ENCODE measurements at places on chromosomes 5 and 9.

DNA sequence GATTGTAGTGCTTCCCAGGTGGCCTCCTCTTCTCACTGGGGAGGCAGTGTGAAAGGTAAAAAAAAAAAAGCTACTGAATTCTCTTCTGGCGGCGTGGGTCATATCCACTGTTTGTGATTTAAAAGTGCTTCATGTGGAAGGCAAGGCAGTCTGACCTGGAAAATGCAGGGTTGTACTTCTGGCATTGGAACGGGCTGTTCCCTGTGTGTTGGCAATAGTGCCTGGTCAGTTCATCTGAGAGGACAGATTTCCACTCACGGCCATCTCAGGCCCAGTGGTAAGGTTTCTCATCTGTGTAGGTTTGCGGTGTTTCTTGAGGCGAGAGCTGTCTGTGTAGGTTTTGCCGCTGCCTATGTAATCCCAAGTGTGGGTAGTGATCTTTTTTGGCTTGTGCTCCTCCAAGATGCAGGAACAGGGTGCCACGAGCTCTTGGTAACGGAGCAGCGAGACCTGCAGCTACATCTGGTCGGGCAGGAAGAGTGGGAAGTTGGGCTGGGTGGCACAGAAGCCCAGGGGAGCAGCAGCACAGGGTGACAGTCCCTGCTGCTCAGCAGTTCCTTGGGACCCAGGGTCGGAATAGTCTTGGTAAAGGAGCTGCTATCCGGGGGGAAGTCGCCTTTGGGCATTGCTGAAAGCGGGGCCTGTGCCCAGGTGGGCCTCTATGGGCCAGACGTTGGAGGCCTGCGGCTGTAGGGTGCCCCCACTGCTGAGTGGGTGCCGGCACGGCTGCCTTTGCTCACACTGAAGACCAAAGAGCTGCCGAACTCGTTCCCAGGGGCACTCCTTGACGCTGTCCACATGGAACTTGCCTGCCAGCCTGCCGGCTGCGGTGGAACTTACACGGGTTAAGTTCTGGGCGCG is 11.2 kb downstream of the RCL1 start:
- DNase-seq: no peak

GRCh38 chr9:135864447-135865049 is 42.8 kb downstream of the CAMSAP1 start:
- DNase-seq: no peak

DNA sequence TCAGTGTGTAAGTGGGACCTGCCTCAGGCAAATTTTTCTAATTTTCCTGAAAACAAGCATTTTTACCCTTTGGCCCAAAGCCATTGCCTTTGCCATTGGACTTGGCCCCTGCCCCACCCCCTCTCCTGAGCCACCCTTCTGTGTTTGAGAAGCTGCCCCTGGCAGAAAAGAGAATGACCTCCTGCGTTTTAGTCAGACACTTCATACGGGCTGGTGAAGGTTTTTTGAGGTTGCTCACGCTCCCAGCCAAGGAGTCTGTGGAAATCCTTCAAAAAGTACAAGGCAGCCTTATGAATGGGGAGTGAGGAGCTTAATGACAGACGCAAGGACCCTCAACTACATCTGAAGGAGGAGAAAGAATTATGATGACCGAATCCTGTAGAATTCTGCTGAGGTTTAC is 308.9 kb downstream of the SLIT3 start:
- no peak for DNase-seq

- DNase-seq: no peak
Measured at GRCh38 chr9:129342591-129343423, 164.7 kb upstream of the IER5L start.

DNA sequence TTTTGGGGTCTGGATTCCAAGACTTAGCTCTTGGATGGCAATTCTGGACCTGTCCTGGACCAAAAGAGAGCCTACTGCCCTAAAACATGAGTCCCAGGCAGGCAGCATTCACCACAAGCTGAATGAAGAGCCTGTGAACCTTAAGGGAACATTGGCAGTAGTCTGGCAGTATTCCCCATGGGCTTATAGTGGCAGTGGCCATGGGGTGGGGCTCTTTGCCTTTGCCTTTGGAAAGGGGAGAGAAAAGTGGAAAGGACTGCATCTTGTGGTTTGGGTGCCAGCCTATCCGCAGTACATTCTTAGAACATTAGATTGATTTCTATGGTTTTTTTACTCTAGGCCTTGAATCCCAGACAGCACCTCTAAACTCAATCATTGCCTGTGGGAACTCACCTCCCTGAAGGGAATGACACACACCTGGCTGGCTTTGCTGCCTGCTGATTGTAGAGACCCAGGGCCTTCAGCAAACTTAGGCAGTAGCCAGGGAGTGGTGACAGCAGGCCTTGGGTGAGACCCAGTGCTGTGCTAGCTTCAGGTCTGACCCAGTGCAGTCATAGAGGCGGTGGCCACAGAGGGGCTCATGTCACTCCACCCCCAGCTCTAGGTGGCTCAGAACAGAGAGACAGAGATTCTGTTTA is 216.3 kb downstream of the CETN3 start:
- no peak for DNase-seq

DNA sequence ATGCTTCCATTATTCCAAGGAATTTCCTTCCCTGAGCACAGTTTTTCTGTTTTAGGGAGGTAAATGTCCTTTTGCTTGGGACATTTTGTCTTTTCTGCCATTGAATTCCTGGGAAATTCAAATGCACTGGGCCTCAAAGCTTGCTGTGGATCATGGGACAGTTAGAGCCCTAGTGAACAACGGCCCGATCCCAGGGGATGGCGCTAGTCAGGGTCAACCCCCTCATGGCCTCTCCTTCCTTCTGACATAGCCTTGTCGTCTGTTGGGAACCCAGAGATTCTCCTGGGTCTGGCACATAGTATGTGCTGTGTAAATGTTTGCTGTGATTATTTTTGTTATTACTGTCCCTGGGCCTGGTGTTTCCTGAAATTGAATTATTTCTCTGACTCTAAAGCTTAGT is 30.7 kb upstream of the COL15A1 start:
- no peak for DNase-seq

- DNase-seq: no peak
Measured at GRCh38 chr5:13930541-13931171, 13.8 kb downstream of the DNAH5 start.

DNA sequence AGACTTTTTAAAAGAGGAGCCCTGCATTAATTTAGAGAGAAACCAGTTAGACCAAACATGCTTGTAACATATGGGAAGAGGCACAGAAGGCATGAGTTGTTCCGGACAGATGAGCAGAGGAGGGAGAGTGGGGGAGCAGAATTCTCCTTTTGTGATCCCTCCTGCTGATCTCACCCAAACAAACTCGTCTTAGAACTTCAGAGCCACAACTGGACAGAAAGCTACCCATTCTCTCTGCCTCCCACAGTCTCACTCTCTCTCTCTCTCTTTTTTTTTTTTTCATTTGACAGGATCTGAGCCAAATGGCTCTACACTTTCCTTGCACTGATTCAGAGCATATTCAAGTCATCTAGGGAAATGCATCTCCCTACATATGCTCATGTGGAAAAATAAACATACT is 196.0 kb upstream of the PAPPA start:
- DNase-seq: no peak

DNA sequence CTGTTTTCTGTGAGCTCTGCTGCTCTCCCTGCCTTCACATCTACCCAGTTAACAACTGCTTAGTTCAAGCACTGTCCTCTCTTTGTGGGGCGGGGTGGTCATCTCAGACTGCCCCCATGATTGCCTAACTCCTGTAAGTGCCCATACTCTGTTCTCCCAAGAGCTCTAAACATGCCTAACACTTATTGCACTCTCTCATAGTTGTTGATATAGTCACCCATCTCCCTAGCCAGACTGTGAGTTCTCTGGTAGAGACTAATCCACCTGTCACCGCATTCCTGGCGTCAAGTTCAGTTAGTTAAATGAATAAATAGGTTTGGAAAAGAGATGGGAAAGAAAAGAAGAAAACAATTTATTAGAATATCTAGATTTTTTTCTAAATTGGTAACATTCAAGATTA is 18.3 kb upstream of the MUSK start:
- DNase-seq: no peak

- DNase-seq: no peak
Measured at GRCh38 chr5:106578736-106579135, 1092.0 kb downstream of the EFNA5 start.

- no peak for DNase-seq
Measured at GRCh38 chr5:147464211-147464610, 45.7 kb downstream of the DPYSL3 start.

GRCh38 chr9:124820698-124821623 is 32.3 kb upstream of the WDR38 start:
- no peak for DNase-seq

- DNase-seq: no peak
Measured at GRCh38 chr9:100014846-100015245, 84.0 kb downstream of the ERP44 start.

DNA sequence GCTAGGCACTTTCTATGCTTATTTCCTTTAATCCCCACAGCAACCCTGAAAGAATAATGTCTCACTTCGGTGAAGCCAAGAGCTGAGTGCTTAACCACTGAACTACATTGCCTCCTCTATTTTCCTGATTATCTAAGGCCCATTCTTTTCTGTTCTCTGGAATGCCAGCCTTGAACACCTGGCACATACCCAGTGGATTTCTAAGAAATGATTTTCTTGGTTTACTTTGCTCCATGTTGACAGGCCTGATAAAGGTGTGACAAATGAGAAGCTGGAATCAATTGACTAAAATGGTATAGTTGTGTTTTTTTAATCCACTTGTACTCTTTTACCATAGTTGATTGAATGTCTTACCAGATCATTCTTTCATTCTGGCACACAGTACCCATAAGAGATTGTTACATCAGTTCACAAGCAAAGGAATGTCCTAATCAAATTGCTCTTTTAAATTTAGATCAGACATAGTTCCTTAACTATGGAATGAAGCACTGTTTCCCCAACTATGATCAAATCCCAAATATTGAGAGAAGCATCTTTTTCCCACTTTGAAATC is 9.0 kb upstream of the ENC1 start:
- DNase-seq: no peak

DNA sequence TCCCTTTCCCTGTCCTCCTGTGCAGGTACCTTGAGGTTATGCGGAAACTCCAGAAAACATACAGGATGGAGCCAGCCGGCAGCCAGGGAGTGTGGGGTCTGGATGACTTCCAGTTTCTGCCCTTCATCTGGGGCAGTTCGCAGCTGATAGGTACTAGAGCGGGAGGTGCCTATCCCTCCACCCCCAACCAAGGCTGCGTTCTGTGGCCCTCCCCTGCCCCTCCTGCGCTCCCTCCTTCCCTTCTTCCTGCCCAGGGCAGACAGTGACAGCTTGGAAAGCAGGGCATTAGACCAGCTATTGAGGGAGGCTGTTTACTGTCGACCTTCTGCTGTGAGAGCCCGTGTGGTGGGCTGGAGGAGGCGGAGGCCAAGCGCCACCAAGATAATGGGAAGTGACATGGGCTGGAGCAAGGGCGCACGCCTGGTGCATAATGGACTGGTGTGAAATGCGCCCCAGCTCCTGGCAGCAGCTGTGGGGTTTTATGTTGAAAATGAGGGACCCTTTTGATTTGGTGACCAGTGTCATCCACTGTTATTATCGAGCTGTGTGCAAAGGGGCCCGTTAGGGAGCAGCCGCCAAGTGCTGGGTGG is 25.3 kb downstream of the PTPA start:
- no peak for DNase-seq

- DNase-seq: no peak
Measured at GRCh38 chr5:15284706-15285105, 215.3 kb upstream of the FBXL7 start.

DNA sequence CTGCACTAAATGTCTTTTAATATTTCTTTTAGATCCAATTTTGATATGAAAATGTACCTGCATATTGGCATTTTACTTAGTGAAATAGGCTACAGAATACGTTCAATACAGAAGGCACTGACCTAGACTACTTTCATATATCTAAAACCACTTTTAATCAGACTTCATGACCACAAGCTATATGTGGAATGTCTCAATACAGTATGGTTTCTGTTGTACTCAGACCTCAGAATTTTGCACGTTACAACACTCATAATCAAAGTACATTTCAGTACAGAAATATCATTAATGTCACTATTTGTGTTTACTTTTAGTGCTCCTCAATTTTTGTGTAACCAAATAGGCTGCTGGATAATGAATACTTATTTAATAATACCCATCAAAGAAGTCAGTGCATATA is 74.8 kb downstream of the MEF2C start:
- no peak for DNase-seq

DNA sequence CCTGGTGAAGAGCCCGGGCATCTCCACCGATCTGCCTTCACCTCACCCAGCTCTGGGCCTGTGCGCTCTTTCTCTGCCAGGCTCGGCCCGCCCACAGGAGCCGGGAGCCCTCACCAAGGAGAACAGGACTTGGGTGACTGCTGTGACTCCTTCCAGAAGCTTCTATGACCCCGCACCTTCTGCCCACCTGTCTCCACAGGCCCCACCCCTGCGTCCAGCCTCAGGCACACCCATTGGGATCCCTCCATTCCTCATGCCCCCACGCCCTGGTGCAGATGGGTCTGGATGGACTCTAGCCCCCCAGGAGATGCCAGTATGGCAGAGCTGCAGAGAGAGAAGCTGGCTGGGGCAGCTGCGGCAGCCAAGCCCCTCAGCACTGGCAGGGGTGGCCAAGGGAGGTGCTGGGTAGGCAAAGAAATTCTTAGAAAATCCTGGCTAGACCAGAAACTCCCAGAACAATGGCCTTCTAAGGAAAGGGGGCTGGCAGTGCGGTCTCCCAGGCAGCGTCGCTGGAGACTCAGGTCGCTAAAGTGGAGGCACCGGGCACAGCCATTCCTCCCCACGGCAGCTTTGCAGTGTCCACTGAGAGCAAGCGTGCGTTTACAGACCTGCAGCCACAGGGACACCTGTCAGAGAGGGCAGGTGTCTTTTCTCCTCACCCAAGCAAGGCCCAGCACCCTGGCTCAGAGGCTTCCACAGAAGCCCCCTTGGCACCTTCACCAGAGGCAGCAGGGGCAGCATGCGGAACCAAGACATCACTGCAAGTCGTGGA is 17.3 kb downstream of the LPCAT1 start:
- DNase-seq: no peak

GRCh38 chr9:126534431-126535186 is 79.1 kb upstream of the LMX1B start:
- DNase-seq: no peak

DNA sequence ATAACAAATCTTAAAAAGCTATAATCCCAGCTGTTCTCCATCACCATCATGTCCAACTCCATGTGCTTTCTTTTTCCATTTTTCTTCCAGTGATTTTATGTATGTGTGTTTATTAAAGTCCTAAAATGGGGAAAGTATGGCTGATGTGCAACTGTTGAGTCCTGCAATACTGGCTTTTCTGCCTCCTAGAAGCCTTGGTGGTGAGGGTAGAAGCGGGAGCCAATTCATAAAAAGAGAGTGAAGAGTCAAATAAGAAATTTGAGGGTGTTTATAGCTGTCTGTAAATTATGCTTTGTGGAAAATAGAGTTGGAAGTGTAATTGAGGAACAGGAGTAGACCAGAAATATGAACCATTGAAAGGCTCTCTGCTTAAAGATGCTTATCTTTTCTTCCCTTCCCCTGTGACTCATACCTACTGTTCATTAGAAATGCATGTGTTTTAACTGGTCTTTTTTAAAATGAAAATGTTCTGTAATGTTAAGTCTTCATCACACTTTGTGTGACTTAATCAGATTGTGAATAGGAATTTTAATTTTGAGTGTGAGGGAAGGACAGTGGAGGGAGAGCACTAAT is 80.1 kb downstream of the ZCCHC7 start:
- no peak for DNase-seq

GRCh38 chr5:104513640-104514072 is 951.1 kb upstream of the NUDT12 start:
- no peak for DNase-seq

- no peak for DNase-seq
Measured at GRCh38 chr9:19967216-19967887, 178.5 kb upstream of the SLC24A2 start.
